ENCODE measurements at places on chromosomes 3 and 15.
A peak's percentile ranks its signal among the peaks of the same experiment; 100 is the strongest.

DNA sequence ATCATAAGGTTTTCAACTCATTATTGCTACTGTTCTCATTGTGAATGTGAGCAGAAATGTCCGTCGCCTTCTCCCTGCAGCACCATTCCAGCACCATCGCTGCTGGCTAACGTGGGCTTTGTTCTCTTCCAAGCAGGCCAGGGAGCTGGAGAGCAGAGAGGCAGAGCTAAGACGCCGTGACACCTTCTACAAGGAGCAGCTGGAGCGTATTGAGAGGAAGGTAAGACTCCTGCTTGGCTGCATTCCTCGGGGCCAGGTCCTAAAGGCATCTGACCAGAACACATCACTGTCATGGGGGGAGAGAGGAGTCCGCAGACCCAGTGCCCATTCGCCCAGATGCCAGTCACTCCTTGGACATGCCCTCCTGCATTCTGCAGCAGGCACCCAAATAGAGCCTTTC is 130.4 kb upstream of the PLXNA1 start:
- DNase-seq, result no peak

GRCh38 chr15:62941699-62942098 is 100.8 kb upstream of the TPM1 start:
- peak; percentile 41 for DNase-seq

DNA sequence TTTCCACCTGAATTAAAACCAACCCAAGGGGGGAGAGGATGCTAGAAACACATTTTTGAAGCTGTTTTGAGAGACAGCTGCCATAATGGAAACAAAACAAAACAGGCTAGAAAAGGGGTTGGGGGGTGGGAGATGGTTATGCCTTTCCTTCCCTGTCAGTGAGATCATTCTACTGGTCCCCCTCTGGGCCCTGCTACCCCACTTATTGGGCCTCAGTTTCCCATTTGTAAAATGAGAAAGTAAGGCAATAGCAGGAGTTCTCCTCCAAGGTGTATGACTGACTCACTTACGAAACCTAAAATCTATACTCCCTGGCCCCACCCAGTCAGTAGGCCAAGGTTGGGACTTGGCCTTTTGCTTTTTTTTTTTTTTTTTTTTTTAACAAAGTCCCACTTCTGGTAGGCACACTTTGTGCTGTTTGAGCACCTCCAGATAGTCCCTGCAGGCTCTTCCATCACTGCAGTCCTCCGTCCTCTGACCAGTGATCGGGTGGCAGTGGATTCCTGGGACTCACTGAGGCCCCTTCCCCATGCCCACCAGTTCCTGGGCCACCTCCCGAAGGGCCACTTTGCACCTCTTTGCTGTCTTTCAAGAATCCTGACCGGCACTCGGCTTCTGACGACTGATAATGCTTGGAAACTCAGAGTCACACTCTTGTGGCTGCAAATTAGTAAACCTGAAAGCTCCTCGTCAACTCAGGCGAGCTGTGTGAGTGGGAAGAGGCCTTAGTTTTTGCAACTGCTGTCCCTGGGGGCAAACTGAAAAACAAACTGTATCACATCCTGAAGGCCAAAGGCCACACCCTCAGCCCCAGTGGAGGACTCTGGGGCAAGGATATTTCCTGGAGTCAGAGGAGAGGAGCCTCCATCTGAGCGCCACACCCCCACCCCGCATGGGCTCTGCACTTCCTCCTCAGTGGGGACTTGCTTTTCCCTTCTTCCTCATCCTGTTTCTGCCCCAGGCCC is 6.7 kb upstream of the PSTPIP1 start:
- DNase-seq, result no peak

DNA sequence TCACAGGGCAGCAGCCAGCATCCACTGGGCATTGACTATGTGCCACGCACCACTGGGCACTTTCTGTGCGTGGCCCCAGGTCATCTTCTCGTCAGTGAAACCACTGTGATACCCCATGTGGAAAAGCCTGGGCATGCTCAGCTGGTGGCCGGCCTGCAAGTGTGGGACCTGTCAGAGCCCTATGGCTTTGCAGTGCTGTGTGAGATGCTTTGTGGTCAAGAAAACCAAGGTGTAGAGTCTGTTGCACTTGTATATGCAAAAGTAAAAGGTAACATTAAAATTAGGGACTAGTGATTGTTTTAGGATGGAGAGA is 69.5 kb downstream of the PGPEP1L start:
- DNase-seq, result no peak

GRCh38 chr3:126119008-126119675 is 35.2 kb upstream of the SLC41A3 start:
- no peak for DNase-seq

DNA sequence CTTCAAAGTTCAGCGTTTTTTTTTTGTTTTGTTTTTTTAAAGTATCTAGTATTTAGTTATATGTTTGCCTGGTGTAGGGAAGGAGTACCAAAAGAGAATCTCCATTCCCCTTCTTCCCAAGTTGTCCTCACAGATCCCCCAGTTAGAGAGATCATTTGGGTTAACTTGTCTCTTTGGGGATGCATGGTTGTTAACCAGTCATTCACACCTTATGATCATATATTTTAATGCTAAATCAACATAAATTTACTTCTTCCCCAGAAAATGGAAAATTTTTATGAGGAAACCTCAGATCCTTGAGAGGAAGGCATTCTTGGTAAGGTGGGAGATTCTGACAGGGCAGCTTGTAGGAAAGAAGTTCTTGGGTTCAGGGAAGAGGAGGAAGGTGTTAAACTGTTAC is 1.5 kb upstream of the MGA start:
- no peak for DNase-seq

DNA sequence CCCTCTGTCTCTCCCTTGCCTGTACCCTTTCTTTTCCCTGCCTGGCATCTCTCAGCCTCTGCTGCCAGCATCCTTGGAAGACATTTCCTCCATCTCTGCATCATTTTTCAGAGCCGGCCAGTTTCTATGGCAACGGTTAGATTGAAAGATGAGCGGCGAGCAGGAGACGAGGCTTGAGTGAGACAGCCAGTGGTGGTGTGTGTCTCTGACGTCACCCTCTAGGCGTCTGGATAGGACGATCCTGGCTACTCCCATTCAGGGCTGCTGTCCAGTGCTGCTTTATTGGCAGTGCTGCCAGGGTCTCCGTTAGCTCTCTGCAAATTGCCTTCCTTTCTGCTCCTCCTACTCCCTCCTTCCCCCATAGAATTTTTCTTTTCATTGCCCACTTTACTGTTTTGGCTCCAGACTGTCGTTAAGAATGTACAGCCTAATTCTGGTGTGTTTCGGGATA is 57.9 kb downstream of the TRAK1 start:
- DNase-seq, result peak; percentile 63

GRCh38 chr3:49386056-49386756 is 25.6 kb downstream of the RHOA start:
- DNase-seq, result no peak

DNA sequence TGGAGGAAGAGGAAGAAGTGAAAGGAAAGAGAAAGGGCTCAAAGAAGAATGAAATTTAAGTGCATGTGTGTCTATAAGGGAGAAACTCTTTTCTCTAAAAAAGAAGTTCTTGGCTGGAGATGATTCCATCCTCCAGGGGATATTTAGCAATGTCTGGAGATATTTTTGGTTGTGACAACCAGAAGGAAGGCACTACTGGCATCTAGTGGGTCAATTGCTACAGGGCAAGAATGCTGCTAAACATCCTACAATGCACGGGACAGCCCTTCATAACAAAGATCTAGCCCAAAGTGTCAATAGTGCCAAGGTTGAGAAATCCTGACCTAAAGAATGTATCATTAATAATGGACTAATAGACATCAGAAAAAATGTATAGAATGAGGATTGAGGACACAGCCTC is 57.4 kb upstream of the ST3GAL6 start:
- peak; percentile 42 for DNase-seq

DNA sequence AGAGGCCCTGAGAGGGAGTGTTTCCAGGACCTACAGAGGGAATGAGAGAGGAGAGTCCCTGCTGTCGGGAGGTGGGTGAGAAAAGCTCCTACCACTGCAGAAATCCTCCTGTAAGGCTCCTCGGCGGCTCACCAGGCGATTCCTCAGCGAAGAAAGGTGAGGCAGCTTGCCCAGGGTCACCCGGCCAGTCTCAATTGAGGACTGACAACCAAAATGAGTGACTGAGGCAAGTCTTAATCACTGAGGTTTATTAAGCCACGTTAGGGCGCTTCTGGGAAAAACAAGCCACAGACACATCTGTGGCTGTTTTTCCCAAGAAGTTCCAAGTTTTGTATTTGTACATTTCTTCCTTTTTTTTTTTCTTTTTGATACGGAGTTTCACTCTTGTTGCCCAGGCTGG is 48.5 kb downstream of the ZDHHC19 start:
- no peak for DNase-seq

DNA sequence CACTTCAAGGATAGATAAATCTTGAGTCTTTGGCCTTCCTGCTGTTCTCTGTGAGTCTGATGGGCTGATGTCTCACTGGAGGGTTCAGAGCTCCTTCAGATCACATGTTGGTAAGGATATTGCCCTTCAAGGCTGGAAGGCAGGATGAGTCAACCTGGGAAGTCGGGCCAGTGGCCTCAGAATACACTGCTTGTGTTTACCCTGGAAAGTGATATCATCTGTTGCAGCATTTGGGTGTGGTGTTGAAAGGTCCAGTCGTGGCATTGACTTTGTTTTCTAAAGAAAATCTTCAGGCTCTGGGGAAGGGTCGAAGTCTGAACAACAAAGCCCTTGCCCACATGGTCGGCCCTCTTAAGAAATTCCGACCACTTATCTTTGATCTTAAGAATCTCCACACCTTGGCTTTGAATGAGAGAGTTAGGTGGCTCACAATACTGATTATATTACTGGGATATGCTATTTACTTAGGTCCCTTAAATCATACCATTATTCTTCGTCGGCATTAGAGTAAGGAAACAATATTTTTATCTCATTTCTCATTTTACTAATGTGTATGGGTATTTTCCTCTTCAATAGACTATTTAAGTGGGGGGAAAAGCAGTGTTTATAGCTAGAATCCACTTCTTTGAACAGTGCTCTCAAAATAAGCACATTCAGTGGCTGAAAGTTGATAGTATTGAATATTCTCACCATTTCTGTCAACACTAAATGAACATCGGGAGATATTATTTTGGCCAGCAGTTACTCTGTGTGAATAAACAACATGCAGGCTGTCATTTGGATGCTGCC is 303.9 kb upstream of the RASGRP1 start:
- DNase-seq, result peak; percentile 97

- DNase-seq, result peak; percentile 7
Observed at GRCh38 chr3:174659511-174659910, 199.6 kb upstream of the NAALADL2 start.

DNA sequence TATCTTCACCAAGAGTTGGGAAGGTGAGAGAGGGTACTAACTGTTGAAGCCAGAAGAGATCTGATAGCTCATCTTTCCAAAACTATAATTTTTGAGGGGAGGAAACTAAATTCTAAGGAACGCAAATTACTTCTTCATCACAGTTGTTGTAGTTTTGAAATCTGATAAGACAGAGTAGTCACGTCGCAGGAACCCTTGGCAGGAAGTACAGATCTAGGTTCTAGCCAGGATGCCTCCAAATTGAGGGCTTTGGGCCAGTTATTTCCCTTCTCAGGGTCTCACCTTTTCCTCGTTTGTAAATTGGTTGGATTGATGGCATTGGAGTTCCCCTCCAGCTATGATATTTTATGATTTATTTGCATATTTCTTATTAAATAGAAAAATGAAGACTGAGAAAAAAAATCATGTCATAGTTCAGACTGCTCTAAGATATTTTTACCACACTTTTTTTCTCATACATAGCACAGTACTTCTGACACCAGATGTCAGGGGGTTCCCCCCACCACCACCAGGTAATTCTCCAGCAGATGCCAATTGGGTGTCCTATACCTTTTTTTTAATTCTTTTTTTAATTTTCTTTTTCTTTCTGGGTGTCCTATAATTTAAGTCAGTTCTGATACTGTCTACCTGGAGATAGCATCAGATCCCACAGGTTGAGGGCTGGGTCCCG is 32.3 kb upstream of the APH1B start:
- DNase-seq, result no peak

GRCh38 chr3:64426551-64426950 is 201.3 kb upstream of the PRICKLE2 start:
- DNase-seq, result no peak
